NCI-H69 (cell line): ENCODE measurements at places on chromosomes 16 and 17.

DNA sequence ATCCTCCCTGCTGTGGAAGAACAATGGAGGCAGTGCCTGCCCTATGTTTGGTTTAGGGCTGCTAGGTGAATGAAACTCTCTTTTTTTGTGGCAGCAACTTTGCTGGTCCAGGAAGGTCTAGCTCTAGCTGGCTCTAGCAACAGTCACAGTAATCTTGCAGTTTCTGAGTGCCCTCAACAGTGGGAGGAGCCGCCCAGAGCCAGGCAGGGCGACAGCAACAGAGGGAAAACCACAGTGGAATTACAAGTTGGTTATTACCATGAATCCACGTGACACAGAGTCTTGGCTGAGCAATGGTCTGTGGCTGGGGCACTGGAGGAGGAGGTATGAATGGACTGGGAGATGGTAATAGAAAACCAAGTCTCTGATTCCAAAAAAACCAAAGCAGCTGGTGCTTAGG is 10.3 kb downstream of the HSPB9 start:
- DNase-seq, result peak; percentile 64

DNA sequence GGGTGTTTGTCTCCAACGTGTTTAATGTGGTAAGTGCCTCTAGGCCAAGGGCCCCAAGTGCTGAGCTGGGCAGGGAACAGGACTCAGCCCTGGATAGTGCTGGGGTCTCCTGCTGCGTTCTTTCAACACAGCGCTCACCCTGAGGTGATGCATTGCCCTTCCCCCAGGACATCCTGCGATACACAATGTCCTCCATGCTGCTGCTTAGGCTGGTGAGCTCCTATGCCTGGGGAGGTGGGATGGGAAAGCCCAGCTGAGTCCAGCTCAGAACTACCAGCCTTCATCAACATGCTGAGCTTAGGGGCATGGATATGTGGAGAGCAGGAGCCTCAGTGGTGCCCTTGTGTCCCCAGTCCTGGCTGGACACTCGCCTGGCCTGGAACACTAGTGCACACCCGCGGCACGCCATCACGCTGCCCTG is 563 bp downstream of the ZACN start:
- DNase-seq, result peak; percentile 48

DNA sequence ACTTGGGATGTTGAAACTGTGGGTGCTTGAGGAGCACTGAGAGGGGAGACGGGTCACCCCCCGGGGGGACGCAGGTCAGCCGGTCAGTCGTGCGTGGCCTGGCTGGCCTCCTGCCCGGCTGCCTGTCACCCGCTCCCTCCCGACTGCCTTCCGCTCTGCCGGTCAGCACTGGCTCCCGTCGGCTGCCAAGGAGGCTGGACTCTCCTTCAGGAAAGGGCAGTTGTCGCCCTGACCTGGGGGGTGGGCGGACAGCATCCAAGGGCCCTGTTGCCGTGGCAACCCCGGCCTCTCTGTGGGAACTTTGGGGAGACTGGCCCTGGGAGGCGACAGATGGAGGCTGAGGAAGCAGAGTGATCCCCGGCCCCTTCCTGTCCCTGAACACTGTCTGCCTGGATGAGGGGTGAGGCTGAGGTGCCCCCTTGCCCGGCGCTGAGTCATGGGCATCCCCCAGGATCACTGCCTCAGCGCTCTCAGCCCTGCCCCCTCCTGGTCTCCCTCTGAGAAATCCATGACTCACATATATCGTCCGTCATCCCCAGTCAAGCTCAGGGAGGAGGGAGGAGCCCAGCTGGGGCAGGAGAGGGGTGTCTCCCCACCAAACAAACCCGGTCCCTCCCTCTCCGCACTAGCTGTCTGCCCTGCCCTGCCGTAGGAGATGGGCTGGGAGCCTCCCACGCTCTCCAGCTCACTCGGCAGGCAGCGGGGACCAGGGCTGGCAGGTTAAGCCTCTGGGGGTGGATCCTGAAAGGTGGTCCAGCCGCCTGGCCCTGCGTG is at the start of gene ADGRG1:
Gene ADGRG1 (plus strand): TSS at position 623 of the 774 bp plus-strand sequence. CDS start 21,658 bp downstream, outside the sequence.
- DNase-seq, result peak; percentile 68

DNA sequence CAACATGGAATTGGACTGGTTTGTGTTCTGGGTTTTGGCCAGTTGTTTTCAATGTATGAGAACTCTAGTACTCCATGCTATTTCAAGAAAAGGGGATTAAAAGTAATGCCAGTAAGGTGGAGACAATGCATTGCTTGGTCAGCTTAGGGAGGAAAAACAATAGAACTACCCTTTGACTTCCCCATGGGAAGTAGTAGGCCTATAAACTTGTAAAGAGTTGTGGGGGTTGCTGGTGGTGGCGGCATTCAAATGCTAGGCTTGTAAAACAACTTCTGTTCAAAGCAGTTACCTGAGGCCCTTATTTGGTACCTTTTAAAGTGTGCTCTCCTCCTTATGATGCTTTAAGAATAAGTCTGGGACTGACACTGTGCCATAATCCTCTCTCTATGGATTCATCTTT is 9.4 kb downstream of the MAP3K3 start:
- DNase-seq, result no peak

- no peak for DNase-seq
Measured at GRCh38 chr17:7041607-7042500, 2.0 kb downstream of the SLC16A11 start.

GRCh38 chr17:38326996-38327792 is 16.6 kb downstream of the GPR179 start:
- DNase-seq, result no peak

DNA sequence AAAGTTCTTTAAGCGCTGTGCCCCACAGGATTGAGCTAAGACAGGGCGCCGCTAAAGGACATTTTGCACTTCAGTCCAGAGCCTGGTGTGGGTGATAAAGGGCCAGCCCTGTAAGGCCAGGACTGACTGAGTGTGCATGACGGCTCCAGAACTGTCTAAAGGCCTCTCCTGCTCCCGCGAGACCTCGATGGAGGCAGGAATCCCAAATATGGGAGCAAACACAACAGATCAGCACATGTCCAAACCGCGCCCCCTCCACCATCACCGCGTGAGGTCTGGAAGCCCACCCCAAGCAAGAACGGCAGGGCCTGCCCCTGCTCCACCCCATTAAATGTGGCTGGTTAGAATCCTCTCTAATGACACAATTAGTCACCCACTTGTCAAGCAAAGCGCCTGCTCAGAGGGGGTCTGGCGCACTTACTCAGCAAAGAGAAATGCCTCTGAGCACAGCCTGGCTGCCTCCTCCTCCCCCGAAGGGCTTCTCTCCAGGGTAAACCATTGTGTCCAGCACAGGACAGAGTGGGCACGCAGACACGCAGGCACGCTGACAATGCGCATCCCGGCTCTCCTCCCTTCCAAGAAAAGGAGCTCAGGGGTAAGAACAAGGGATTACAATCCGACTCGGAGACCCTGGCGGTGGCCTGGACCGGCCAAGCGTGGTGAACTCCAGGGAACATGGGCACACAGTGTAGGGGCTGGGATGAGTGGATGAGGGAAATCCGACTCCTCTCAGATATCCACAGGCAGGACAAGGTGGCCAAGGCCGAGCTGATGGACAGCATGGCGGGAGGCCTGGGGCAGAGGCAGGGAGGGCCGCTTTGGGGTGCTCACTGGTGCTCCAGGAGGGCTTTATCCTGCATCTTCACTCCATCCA is 1.5 kb downstream of the MXRA7 start:
- peak; percentile 69 for DNase-seq

- no peak for DNase-seq
Measured at GRCh38 chr17:1001640-1002411, 4.9 kb downstream of the TIMM22 start.
